ENCODE measurements at places on chromosomes 13 and 19.
A peak's percentile ranks its signal among the peaks of the same experiment; 100 is the strongest.

DNA sequence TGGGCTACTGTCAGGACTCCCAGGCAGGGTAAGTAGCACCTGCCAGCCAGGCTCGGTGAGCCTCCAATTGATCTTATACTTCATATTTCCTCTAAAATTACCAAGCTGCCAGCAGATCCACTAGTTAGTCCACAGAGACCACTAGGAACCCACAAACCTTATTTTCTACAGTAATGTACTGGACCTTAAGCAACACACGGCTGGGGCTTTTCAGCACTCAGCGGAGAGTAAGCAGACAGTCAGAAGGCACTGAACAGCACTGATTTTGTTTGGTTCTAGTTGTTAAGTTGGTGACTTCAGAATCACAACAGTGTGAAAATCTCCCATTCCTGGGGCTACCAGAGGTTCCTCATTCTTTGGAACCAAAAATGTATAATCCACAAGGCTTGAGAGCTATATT is 56.1 kb downstream of the MRPL57 start:
- DNase-seq: no peak

GRCh38 chr13:101626925-101627555 is 174.6 kb downstream of the ITGBL1 start:
- no peak for DNase-seq

- DNase-seq: no peak
Measured at GRCh38 chr19:51589511-51589910, 18.4 kb downstream of the ZNF175 start.

DNA sequence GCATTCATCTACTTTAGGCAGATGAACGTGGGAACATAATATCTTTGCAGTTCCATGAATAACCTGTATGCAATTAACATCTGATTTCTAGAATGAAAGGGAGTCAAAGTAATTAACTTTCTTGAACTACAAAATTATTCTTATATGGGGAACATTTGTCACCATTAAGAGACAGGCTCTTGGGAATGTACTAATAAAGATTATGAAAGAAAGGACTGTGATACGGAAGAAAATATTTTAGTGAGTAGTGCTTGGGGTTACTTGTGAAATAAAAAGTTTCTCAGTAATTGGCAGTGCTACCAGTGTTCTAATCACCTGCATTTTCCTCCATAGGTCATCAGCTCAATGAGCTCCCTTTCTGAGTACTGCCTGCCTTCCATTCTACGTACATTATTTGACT is 85.4 kb downstream of the FRY start:
- no peak for DNase-seq

GRCh38 chr13:29162638-29163235 is 342.6 kb downstream of the MTUS2 start:
- DNase-seq: no peak

GRCh38 chr19:37007587-37008220 is 70.5 kb upstream of the ZNF420 start:
- DNase-seq: peak; percentile 77

- no peak for DNase-seq
Measured at GRCh38 chr13:98370261-98370660, 193.2 kb upstream of the RNF113B start.

- no peak for DNase-seq
Measured at GRCh38 chr19:19637523-19638251, 5.8 kb downstream of the GMIP start.

- DNase-seq: no peak
Measured at GRCh38 chr13:22940736-22941135, 240.0 kb upstream of the SGCG start.

DNA sequence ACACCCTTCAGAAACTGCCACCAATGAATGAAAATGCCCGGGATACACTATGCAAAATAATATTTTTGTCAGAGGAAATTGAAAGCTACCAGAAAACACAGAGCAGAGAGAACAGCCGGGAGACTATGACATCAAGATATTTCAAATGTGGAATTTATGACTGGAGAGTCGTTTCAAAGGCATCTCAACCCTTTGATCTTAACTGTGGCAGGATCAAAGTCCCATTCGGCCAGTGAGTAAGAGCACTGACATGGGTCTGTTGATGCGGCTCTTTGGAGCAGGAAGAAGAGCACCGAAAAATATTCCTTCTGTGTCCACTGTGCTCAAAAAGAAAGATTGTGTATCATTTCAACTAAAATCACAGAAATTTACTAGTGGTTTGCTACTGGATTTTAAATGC is 201.9 kb downstream of the RFC3 start:
- no peak for DNase-seq

DNA sequence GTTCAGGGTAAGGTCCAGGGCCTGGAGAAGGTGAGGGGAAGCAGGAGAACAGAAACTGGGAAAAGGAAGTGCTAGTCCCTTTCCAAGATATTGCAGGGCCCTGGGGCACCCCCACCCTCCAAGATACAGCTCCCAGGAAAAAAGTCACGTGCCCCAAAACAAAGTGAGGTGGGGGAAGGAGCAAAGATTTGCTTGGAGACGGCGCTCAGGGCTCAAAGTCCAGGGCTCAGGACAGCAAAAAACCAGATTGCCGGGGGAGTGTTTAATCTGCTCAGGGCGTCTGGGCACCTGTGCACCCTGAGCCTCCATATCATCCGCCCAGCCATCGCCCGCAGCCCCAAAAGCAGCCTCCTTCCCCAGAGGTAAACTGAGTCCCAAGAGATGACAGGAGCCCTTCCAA is 6.3 kb downstream of the SMIM24 start:
- DNase-seq: no peak

DNA sequence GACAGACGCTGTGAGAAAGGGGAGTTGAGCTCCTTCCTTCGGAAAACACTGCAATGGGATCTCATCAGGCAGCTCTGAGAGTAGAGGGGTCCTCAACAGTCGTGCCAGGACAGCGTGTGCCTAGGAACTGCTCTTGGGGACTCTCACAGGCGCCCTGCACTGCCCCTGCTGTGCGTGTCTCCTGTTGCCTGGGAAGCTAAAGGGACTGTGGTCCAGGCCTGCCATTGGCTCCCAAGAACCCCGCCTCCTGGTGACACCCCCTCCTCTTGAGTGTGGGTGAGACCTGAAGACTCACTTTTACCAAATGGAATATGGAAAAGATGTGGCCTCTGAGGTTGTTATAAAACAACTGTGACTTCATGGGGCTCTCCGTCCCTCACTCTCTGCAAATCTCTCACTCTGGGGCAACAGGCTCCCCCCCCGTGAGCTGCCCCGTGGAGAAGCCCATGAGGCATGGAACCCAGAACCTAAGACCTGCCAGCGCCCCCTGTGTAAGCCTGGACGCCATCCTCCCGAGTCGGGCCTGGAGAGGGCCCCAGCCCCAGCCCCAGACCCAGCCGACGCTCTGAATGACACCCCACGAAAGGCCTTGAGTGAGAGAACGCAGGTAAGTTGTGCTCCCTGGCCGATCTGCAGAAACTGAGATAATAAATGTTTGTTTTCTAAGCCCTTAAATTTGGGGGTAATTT is 302.7 kb downstream of the FGF9 start:
- DNase-seq: no peak

GRCh38 chr13:82681535-82681934 is 1200.7 kb downstream of the SLITRK1 start:
- DNase-seq: no peak

- no peak for DNase-seq
Measured at GRCh38 chr13:110651726-110652230, 36.4 kb downstream of the NAXD start.

DNA sequence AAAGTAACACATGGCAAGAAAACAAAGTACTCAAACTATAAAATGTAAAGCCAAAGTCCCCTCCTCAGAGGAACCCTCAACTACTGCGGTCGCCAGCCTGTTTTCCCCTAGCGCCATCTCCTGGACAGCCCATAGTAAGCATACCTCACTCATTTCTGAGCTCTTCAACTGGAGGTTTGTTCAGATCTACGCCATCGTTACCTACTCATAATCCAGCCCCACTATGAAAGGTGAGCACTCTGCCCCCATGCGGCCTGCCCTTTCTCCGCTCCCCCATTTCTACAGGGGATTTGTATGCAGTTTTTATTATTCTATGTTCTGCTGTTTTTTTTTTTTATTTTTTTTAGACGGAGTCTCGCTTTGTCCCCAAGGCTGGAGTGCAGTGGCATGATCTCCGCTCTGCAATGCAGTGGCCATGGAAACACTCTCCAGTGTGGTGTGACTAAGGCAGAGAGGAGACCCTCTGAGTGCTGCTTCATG is 26.2 kb downstream of the OPA3 start:
- no peak for DNase-seq

DNA sequence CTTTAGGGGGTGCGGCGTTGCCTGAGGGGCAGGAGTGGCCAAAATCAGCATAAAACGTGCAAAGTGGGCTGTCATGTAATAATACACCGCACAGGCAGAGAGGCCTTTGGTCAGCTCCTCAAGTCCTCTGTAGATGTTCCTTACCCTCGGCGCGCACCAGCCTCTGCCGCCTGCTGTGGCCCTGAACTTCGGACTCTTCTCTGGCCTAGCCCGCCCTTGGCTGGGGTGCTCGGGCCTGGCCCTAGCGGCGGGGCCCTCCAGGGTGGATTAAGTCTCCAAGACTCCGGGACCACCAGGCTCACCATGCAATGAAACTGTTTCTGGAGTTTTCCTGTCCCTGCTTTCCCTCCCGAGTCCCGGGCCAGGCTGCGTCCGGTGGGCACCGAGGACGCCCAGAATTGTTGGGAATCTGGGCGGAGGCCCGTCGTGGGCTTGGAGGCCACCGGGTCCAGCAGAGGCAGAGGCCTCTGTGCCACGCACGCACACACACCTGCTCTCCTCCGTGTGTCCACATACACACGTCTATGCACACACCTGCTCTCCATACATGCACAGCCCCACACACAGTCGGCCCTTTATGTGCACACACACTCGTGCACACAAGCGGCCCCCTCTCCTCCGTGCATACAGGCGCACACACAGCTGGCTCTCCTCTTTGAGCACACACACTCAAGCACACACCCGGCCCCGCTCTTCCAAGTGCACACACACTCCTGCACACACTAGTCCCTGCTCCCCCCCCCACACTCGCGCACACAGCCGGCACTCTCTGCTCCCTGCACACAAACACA is 1.5 kb upstream of the TFDP1 start:
- DNase-seq: no peak

- no peak for DNase-seq
Measured at GRCh38 chr13:32254916-32255723, 60.0 kb downstream of the ZAR1L start.

DNA sequence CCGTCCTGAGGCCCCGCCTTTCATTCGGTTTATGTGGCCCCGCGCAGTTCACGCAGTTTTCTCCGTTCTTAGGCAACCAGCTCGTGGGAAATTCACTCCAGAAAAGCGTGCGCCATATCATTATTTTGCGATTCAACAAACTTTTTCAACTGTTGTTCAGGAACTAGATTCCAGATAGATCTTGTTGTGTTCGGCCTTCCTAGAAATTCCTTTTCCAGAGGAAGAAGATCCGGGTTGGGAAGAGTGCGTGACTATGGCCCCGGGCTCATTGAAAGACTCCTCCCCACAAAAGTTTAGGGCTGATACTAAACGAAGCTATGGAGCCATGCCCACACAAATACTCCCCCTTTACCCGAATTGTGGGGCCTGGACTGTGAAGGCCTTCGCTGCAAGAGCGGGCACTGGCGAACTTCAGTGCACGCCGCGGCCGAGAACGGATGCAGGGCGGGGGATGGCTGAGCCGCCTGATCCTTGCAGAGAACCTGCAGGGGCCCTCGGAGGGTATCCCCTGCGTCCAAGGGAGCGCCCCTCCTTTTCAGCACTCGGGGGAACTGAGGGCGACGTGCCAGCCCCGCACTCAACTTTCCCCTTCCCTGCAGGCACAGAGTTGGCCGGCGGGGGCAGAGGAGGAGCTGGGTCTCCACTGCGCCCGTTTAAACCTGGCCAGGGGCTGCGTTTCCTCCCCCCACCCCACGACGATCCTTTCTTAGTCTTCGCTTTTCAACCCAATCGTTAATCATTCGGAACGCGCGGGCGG is 904 bp upstream of the SOX1 start:
- DNase-seq: no peak

DNA sequence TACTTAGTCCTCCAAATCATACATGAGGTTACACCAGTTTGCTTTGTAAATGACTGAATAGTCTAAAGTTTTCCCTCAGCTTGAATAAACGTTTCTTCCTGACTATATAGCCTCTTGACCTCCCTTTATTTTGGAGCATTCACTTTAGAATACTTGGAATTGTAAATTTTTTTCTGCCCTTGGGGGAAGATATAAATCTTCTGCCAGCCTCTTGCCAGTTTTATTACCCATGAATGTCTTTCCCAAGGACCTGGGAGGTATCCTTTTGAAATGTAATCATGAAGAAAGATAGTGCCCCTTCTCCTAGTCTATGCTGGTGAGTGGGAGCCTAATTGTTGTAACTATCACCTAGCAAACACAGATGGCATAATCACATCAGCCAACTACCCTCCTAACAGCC is 2033.9 kb upstream of the PCDH20 start:
- no peak for DNase-seq

DNA sequence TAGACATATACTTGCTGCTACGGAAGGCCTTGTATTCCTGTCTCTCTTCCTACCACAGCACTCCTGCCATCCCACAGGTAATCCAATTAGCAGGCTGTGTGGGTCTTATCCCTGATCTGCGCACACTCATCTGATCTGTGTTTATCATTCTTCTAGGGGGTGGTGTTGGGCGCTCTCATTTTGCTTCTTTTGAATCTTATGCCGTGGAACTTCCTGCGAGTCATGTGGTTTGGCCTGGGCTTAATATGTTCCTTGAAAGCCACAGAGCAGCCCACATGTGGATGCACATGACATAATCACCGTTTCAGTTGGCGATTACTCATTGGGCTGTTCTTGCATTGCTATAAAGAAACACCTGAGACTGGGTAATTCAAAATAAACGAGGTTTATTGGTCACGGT is 7.5 kb downstream of the RASA3 start:
- DNase-seq: no peak

DNA sequence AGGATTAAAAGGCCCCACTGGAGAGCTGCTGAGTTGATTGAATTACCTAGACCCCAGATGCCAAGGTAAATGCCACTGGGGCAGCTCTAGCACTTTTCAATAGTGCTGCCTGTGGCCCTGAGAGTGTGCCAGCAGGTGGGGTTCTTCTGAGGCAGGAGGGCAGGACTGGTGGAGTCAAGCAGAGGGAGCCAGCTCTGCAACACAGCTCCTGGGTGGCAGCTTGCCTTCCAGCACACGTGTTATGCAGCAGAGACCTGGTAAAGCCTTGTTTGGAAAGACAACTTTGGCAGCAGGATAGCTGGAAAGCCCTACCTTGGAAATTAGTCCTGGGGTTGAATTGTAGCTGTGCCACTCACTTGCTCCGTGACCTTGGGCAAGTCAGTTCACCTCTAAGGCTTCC is 306.6 kb downstream of the ATP8A2 start:
- no peak for DNase-seq

DNA sequence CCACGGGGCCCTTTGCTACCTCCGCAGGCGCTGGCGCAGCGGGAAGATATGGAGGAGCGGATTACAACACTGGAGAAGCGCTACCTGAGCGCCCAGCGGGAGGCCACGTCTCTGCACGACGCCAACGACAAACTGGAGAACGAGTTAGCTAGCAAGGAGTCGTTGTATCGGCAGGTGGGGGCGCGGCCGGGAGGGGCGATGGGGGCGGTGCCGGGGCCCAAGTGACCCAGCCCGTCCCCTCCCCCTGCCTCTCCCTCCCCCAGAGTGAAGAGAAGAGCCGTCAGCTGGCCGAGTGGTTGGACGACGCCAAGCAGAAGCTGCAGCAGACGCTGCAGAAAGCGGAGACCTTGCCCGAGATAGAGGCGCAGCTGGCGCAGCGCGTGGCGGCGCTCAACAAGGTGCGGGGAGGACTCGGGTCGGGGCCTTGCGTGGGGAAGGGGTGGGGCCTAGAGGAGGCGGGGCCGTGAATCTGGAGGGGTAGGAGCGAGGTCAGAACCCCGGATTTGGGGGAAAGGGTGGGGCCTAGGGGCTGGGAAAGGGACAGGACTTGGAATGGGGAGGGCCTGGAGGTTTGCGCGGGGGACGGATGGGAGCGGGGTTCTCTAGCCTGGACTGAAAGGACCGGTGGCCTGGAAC is 13.7 kb downstream of the PPFIA3 start:
- no peak for DNase-seq
